ENCODE measurements at places on chromosomes 7 and 10.

GRCh38 chr7:158976468-158976848 is 120.1 kb downstream of the DYNC2I1 start:
- no peak for DNase-seq

DNA sequence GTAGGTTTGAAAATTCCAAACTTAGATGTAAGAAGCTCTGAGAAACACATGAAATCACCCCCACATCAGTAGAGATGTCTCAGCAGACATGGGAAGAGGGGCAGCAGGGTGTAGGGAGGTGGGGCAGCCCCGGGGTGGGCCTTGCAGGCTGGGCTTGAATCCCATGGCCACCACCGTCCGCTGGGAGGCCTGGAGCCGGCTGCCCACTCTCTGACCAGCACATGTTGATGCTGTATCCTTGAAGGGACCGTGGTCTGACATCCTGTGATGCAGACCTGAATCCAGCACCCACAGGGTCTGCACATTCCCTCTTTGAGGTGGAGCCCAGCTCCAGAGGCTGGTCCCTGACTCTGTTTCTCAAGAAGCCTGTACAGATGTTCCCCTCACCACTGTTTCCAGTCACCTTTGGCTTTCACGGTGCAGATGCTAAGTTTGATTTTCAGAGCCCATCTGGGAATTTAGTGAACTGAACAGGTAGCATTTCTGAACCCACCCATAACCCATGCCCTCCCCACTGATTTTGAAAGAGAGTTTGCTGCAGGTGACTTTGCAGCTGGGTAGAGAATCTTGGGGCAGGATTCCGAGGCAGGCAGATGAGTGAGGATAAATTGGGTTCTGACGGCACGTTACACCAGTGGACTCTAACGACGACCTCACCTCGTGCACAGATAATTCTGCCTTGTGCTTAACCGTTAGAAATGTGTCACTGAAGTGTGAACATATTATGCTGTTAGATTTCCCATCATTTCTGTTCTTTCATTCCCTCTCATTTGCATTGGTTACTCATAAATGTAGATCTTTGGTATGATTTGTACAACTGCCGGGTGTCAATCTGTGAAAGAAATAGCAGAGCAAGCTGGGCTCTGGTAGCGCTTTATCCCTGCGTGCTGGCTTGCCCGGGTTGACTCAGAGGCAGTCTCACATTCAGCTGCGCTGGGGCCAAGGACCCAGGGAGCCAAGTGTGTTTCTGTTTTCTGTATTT is 45.7 kb downstream of the IKZF1 start:
- no peak for DNase-seq

DNA sequence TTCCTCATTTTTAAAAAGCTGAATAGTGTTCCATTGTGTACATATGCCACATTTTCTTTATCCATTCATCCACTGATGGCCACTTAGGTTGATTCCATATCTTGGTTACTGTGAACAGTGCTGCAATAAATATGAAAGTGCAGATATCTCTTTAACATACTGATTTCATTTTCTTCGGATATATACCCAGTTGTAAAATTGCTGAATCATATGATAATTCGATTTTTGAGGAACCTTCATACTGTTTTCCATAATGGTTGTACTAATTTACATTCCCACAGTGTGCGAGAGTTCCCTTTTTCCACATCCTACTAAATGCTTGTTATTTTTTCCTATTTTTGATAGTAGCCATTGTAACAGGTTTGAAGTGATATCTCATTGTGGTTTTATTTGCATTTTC is 263.2 kb downstream of the STK31 start:
- no peak for DNase-seq

- DNase-seq = no peak
Observed at GRCh38 chr10:33422471-33423153, 88.1 kb upstream of the NRP1 start.

DNA sequence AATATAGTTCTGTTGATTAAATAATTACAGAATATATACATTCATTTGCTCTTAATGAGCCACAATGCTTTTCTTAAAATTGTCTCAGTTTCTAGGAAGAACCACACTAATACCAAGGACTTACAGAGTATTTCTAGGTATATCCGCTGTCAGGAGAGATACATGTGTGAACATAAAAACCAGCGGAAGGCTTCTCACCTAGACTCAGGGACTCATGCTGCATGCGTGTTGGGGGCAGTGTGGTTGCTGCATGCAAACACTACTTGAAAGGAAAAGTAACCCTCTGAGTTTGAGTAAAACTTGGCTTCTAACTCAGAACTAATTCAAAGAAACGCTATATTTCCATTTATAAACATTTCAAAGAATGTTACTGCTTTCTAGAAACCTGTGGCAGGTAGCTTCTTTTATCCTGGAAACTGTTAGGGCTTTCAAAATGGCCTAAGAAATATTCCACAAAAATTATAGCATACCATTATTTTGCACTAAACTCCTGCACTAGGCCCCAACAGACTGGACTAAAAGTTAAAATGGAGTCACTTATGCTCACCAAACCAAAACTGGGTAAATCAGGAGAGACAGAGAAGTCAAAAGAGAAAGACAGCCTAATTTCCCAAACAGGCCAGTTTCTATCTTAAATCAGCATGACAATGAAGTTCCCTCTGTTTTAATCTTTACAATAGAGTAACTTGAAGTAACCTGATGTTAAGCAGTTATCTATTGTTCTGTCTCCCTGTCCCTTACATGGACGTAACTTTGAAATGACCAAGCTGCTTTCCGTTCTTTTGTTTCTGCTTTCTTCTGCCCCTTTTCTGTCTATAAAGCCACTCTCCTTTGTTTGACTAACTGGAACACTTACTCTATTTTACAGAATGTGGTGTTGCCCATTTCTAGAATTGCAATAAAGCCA is 95.2 kb upstream of the FAM133B start:
- peak; percentile 67 for DNase-seq

GRCh38 chr10:22635650-22636049 is 78.7 kb downstream of the PIP4K2A start:
- no peak for DNase-seq

GRCh38 chr10:102072673-102073527 is 7.8 kb downstream of the HPS6 start:
- peak; percentile 78 for DNase-seq

- DNase-seq = peak; percentile 63
Observed at GRCh38 chr10:80186364-80187012, 18.8 kb downstream of the ANXA11 start.

GRCh38 chr10:80894797-80895467 is 357.2 kb downstream of the SH2D4B start:
- no peak for DNase-seq

- no peak for DNase-seq
Observed at GRCh38 chr7:77687100-77687746, 9.0 kb upstream of the RSBN1L start.

DNA sequence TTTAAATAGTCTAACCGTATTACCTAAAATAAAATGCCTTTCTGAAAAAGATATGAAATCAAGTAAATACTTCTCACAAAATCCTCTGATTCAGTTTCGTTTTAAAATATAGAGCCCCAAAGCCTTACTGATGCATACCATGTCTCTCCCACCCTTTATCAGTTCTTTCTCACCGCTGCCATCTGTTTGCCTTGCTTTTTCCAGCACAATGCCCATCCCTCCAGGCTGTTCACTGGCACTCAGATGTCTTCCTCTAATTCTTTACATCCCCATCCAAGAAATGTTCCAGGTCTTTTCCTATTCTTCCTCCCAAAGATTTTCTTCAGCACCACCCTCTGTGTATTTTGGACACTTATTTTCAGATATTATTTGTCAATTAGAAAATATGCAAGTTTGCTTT is 116.5 kb upstream of the LRRN3 start:
- no peak for DNase-seq

DNA sequence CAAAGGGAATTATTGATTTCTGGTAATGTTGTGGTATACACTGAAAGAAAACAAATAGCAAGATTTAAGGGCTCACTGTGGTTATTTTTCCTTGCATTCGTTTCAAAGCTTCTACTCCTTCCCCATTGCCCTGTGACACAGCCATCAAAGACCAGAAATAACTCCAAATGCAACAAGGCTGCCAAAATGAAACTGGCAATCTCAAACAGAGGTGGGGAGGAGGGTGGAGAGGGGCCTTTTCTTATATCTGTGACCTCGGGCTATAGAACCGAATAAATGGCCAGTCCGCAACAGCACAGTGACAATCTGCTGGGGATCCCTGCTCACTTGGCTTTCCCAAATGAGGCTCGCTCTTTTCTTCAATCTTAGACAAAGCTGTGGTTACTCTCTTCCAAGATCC is 17.4 kb upstream of the SPOCK2 start:
- no peak for DNase-seq

- DNase-seq = no peak
Observed at GRCh38 chr7:81767926-81768325, 1.9 kb downstream of the HGF start.

GRCh38 chr10:126094537-126094936 is 198.2 kb downstream of the FANK1 start:
- DNase-seq = no peak

DNA sequence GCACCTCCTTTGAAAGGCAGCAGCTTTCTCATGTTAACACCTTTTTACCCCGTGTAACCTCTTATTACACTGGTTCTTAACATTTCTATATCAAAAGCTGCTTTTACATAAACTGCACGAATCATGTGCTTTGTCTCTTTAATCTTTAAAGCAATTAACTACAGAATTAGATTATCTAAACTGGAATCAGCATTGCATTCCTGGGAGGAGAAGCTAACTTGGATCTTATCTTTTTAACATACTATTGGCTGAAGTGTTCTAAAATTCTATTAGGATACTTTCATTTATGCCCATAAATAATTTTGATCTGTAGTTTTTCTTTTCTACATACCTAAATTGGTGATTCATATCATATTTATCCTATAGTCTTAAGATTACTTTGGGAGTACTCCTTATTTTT is 428.4 kb upstream of the IGFBP3 start:
- no peak for DNase-seq

DNA sequence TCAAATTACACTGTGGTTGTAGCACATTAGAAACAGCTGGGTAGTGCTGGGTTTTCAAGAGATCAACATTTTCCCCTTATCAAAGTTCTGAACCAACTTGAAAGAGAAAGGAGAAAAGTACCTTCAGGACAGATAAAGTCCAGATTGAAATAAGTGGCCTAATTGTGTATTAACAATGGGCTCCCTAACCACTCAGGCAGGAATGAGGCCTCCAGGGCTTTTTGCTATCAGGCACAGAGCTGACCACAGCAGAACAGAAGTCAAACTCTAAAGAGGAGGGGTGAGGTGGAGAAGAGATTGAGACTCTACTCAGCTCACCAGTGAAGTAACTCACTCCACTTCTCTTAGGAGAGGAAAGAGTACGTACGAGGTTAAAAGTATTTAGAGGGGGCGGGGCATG is 394.1 kb upstream of the PHF14 start:
- DNase-seq = no peak

- no peak for DNase-seq
Observed at GRCh38 chr7:30922596-30922995, 10.9 kb downstream of the AQP1 start.

DNA sequence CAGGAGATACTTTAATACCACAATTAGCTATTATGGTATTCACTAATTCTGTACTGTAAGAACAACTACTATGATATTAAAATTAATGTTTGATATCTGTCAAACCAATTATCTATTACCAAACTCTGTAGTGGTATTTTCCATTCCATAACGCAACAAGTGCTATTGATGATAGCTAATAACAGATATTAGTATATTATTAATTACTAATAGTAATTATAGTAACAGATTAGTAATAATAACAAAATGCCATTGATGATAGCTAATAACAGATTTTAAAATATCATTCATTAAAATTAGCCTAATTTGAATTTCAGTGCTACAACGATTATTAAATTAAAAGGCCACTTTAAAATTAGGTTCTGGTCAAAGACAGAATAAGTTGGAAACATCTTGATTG is 93.5 kb downstream of the BTRC start:
- DNase-seq = no peak

GRCh38 chr10:86253091-86254072 is 113.2 kb downstream of the GRID1 start:
- DNase-seq = no peak

DNA sequence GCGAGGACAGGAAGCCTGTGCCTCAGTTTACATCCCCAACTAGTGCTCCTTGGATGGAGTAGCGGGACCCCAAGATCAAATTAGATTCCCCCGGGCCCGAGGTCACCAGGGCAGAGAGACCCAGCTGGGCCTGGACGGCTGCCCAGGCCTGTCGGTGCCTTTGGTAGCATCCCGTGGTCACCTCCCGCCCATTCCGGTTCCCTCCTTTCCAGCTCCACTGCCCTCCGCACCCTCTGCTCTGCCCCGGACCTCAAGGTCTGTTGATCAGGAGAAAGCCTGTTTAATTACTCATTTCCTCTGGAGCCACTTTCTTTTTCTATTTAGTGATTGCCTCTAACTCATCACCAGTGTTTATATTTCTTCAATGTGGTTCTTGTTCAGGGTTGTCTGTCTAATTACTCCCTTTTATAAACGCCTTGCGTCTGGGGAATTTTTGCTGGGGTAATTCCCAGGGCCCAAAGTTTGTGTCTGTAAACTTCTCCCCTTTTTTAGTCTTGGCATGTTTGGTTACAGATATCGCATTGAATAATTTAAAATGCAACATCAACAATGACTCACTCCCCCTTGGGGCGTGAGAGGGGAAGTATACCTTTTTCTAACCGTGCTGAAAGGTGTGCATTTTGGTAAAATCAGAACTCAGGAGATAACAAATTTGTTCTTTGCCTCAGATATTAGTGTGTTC is 1.9 kb downstream of the FOXK1 start:
- peak; percentile 42 for DNase-seq

DNA sequence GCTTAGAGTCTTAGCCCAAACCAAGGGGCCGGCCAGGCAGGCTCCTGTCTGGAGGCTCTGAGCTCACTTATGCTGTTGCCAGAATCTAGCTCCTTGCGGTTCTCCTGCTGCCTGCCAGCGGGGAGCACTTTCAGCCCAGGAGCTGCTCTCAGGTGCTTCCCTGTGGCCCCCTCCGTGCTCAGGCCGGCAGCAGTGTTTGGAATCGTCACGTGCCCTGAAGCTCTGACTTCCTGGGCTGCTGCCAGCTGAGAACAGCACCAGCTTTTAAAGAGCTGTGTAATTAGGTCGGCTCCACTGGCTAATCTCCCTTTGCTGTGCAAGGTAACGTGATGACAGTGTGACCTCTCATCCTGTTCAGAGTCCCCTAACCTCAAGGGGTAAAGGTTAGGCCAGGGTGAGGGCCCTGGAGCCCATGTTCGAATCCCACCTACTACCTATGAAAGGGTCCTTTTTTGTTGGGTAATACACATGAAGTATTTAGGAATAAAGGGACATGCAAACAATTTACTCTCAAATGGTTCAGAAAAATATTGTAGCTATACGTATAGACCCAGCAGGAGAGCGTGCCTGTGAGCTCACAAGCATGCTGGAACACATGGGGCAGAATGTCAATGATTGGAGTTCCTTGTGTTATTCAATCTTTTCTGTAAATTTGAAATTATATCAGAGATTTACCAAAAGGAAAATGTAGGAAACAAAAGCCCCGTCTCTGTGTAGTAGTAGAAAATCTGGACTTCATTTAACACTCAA is 16.6 kb downstream of the ZNF862 start:
- DNase-seq = no peak

- DNase-seq = no peak
Observed at GRCh38 chr10:63155388-63156020, 22.4 kb downstream of the NRBF2 start.

GRCh38 chr10:48633381-48634197 is 28.7 kb upstream of the ARHGAP22 start:
- DNase-seq = no peak

- no peak for DNase-seq
Observed at GRCh38 chr10:84765656-84766055, 437.3 kb downstream of the CCSER2 start.

- no peak for DNase-seq
Observed at GRCh38 chr7:34523226-34523918, 134.6 kb upstream of the NPSR1 start.
